Hematopoietic multipotent progenitor cell treated with erythropoietin and hydrocortisone succinate and interleukin-3 and kit ligand, for 6 days (in vitro differentiated cells): ENCODE measurements at places on chromosomes 2 and 18.
A peak's percentile ranks its signal among the peaks of the same experiment; 100 is the strongest.

DNA sequence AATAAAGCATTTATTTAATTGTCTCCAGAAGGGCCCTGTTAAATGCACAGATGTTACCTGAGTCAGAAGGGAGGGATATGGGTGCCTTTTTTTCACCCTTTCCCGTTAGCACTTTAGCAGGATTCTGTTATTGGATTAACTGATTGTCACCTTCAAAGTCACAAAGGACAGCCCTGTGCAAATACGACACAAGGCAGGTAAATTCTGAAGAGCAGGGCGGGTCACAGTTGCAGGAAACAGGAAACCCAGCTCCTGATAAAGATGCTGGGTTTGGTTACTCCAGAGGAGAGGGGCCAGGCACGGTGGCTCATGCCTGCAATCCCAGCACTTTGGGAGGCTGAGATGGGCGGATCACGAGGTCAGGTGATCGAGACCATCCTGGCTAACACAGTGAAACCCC lies 11.4 kb upstream of the PKDCC start:
- no peak for DNase-seq

- DNase-seq: no peak
Measured at GRCh38 chr18:24033641-24034412, 19.3 kb downstream of the TTC39C start.

DNA sequence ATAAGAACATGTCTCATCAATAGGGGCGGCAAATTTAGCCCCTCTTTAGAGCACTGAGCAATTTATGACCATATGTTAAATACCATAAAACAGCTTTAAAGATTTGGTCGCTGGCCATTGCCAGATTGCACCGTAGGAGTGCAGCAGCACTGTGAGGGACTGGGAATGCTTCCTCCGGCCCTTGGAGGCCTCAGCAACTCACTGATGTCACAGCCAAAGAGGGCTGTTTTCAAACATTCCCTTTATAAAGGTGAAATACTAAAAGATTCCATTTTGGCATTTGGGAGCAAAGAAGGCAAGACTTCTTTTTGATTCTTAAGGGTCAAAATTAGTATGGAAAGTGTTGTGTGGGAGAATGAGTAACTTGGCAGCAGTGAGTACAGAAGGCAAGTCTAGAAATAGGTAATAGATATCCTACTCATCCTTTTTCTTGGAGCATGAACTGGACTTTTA lies 63.7 kb downstream of the BABAM2 start:
- no peak for DNase-seq

GRCh38 chr2:189147989-189148388 lies 31.6 kb downstream of the COL5A2 start:
- DNase-seq: no peak

DNA sequence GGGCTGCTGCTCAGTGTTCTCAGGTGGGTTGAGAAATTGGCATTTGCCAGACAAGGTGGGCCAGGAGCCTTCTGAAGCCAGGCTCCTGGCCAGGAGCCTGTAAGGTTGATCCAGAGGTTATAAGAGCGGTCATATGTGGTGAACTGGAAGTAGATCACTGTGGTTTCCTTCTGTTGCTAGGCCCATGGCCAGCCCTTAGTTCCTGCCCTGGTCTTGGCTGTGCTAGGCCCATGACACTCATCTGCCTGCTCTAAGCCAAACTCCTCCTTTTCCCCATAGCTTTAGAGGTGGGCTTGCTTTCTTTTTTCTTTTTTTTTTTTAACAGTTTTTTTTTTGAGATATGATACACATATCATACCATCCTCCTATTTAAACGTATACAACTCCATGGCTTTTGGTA lies 5.0 kb upstream of the MGAT5 start:
- no peak for DNase-seq

GRCh38 chr2:68379184-68379708 lies 14.2 kb downstream of the PLEK start:
- DNase-seq: no peak

DNA sequence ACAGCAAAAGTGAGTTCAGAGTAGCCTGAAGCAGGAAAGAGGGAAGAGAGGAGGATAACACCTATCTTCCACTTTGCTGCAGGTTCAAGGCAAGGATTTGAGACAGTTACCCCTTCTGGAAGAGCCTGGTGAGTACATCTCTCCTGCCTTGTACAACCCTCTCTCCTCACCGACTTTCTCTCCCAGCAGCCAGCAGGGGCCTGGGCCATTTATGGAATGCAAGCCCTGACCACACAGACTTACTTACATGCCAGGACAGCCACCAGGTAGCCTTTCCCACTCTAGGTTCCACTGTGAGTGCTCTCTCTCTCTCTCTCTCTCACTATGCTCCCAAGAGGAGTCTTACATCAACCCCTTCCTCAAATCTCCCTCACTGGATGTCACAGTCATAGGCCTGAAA lies 57.0 kb downstream of the BCL11A start:
- no peak for DNase-seq

GRCh38 chr2:219684721-219685689 lies 57.6 kb downstream of the SLC4A3 start:
- no peak for DNase-seq

- peak; percentile 48 for DNase-seq
Measured at GRCh38 chr2:181374781-181375675, 82.2 kb upstream of the ITGA4 start.

- no peak for DNase-seq
Measured at GRCh38 chr18:74326231-74326630, 10.6 kb downstream of the C18orf63 start.

DNA sequence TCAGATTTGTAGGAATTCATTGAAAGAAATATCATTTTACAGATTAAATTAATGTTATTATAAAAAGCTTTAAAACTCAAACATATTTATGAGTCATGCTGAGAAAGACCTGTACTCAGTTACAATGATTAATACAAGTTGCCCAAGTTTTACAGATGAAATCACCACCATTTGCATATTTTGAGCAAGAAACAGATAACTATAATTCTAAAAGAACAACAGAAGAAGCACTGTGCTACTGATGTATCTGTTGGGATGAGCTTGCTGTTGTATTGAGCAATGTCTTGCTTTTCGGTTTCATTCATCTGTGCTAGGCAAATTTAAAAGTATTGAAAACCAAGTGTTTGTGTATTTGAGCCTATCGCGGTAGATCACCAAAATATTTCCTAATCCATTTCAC lies 1589.1 kb upstream of the ZEB2 start:
- no peak for DNase-seq

DNA sequence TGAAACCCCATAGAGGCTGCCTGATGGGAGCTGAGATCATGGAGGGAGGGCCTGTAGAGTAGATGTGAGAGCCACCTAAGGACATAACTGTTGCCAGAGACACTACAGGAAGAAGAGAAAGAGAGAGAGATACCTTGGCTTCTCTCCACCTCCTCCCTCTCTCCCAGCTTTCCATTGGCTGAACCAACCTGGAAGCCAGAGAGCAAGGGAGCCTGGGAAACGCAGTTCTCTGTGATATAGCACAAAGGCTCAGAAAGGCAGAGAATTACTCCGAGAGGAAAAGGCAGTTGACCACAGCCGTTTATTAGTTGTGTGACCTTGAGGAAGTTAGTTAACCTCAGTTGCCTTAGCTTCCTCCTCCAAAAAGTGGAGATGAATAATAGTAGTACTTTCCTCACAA lies 37.7 kb upstream of the MAT2A start:
- peak; percentile 86 for DNase-seq

DNA sequence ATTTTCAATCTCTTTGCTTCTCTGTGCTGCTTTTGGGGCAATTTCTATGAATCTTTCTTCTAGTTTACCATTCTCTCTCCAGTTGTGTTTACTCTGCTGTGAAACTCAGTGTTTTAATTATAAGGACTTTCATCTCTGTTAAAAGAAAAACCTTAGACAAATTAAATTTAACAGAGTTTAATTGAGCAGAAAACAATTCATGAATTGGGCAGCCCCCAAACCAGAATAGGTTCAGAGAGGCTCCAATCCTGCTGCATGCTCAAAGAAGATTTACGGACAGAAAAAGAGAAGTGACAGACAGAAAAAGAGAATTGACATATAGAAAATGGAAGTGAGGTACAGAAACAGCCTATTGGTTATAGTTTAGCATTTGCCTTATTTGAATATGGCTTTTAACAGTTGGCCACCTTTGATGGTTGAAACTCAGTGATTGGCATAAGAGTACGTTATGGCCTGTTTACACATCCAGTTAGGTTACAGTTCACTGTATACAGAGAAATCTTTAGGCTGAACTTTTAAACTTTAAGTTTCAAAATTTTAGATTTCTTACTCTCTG lies 120.4 kb downstream of the RNF152 start:
- no peak for DNase-seq

DNA sequence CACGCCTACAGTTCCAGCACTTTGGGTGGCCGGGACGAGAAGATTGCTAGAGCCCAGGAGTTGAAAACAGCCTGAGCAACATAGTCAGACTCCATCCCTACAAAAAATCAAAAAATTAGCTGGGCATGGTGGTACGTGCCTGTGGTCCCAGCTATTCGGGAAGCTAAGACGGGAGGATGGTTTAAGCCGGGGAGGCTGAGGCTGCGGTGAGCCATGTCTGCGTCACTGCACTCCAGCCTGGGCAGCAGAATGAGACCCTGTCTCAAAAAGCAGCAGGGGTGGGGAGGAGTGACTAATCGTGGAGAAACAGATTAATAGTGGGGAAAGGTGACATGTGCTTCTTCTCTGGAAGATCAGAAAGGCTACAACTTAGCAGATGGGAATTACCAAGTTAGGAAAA lies 58.1 kb upstream of the GPC1 start:
- no peak for DNase-seq
